ENCODE measurements at places on chromosomes 2 and 18.

- DNase-seq = no peak
Observed at GRCh38 chr2:159077869-159078268, 109.4 kb downstream of the TANC1 start.

GRCh38 chr18:69035756-69036155 is 237.9 kb downstream of the CCDC102B start:
- DNase-seq = no peak

DNA sequence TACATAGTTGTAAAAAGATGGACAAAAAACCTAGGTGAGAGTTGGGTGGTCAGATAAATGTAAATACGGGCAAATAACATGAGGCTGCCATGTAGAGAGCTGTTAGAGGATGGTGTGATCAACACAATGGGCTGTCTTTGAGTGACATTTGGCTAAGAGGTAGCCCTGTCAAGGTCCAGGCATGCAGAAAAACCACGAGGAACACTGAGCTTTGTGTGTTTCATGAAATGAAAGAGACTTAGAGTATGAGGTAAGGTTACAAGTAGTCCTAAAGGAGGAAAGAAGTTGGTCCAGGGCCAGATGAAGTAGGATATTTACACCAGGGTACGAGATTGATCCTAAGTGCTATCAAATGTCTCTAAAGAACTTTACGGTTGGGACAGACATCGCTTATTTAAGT is 160.9 kb downstream of the RDH14 start:
- no peak for DNase-seq

DNA sequence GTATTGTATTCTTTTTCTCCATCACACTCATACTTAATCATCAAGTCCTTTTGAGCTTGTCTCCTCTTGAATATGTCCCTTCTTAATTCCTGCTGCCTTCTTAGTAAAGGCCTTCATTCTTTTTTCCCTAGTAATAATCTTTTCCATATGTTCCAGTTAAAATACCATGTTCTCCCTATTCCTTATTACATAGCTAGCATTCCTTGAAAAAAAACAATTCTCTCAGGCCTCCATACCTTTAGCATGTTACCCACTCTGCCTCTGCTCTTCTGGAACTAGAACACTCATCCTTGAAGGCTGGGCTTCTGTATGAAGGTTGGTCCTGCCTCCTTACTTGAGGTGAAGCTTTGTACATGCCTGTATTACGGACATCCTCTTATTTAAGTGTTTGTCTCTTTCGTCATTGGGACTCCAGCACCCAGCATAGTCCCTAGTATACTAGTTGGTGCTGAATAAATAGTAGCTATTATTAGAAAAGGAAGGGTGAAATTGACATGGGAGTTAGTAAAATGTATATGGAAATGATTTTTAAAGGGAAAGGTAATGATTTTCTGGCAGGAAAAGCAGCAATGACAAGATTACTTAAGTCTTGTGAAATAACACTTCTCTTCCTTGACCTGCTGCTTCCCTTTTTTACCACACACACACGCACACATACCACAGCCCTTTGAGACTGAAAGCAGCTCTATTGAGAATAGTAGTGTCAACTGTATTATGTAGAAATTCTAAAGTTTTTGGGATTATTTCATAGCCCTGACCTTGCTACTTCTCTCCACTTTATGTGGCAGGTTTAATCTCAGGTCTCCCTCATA is 45.6 kb downstream of the REL start:
- no peak for DNase-seq

DNA sequence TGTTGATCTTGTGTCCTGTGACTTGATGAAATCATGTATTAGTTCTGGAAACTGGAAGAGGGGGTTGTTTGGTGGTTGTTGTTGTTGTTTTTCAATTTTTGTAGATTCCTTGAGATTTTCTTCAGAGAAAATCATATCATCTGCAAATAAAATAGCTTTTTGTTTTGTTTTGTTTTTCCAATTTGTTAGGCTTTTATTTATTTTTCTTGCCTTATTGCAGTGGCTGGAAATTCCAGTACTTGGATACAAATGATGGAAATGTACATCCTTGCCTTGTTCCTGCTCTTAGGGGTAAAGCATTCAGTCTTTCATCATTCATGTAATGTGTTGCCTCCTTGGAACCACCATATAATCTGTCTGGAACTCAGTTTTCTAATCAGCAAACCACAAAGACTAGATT is 50.3 kb upstream of the TRIB2 start:
- DNase-seq = no peak

DNA sequence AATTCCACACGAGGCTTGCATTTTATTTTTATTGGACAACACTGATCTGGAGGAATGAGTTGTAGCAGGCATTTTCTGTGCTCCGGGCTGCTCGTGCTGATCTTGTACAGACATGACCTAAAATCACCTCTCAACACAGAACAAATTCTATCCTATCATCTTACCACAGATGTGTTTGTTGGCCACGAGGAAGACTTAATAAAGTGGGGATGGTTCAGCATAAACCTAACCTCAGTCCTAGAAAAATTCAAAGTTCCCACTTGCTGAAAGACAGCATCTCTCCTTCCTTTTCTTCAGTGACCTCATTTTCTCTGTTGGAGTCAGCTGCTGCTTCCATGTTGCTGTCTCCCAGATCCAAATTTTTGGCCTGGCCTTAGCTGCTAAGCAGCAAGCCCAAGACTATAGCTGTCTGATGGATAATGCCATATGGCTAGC is 45.3 kb downstream of the RBKS start:
- no peak for DNase-seq

DNA sequence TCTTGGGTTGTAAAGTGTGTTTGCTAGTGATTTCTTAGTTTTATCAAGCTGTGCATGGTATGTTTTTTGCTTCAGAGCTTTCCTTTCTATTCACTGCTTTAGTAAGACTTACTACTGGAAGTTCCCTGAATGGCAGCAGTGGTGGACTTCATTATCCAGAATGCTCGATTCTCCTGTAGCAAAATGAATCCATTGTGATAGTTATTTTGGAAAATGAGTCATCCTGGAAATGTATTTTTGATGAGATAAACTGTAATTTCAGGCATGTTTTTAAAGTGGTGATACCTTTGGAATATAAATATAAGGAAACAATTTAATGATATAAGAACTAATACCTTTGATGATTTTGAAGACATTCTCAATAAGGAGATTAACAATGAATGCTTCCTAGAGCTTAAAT is 387.1 kb downstream of the PTPRM start:
- DNase-seq = no peak

DNA sequence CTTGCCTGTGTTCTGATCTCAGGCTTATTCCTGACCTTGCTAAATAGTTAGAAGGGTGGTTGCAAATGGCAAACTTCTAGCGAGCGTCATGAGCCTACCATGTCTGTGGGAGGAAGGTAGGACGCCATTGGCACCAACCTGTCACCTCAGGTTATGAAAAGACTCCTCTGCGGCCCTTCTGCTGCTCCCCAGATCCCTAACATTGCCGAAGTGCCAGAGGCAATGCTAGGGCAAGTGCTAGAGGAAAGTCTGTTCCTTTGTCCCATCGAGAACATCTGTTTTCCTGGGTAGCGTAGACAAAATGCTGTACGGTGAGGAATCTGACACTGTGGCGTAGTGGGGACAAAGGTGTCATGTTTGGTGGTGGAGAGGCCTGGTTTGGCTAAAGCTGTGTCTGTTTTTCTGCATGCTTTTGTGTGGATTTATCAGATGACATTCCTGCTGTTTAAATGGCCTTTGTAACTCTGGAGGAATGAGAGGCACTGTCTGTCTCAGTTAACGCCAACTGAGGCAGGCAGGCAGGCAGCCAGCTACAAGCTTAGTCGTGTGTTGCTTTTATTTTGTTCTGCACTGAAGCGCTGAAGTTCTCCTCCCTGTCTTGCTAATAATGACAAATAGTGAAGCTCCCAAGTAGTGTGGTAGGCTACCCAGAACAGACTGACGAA is 94.1 kb downstream of the PRPF40A start:
- no peak for DNase-seq

DNA sequence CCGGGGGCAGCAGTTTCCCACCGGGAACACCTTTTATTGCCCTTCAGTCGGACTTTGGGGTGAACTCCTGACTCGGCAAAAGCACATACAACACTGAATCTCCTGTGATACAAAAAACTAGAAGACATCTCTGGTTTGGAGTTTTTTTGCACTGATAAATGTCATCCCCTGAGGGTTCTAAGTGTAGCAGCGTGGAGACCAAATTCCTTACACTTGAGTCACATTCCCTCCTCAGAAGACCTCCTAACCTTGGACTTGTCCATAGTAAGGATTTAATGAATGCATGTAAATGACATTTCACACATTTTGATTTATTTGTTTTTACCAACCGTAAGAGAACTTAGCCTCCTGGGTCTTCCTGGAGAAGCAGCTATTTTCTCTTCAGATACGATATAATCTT is 54.0 kb upstream of the GPR45 start:
- DNase-seq = no peak

DNA sequence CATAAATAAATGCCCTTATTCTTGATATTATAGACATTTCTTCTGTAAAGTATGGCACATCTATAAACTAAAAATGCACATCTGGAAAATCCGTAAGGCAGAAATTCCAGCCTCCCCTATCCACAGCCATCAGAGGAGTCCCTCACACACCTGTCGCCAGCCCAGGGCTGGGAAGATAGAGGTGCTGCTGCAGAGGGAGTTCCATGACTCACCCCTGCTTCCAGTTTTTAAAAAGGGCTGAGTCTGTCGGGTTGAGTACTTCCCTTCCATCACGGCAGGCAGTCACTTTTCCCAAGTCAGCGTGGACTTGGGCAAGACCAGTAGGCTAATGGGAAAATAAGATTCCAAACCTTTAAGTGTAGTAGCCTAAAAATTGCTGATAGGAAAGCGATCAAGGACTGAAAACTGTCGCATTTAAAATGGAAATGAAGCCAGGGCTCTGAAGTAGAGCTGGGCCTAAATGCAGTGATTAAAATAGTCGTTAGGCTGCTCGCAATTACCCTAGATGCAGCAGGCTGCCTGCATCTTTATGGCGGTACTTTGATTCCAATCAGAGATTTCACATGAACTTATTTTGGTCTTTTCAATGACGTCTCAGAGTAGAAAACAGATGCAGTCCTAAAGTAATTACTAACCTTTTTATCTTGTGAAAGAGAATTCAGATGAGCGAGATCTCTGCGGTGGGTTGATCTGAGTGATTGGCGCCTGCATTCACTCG is 280.5 kb downstream of the AGAP1 start:
- no peak for DNase-seq

DNA sequence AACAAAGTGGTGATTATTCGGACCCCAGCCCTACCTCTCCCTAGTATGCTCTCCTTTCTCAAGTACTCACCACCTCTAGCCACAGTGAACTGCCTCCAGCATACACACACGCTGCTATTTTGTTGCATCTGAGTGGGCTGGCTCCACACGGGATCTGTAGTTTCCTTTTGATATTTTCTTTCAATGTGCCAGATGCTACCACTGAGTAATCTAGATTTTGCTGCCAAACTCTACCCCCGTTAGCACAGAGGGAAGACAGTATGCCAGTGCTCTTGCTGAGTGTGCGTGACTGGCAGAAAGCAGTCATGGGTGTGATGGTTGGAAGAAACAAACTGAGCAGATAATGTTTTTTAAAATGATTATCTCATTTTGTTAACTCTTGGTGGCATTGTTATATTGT is 11.6 kb downstream of the CFLAR start:
- no peak for DNase-seq

GRCh38 chr2:217366266-217366895 is 506.5 kb upstream of the TNP1 start:
- DNase-seq = no peak

GRCh38 chr2:27911458-27912210 is 21.1 kb downstream of the BABAM2 start:
- DNase-seq = no peak

DNA sequence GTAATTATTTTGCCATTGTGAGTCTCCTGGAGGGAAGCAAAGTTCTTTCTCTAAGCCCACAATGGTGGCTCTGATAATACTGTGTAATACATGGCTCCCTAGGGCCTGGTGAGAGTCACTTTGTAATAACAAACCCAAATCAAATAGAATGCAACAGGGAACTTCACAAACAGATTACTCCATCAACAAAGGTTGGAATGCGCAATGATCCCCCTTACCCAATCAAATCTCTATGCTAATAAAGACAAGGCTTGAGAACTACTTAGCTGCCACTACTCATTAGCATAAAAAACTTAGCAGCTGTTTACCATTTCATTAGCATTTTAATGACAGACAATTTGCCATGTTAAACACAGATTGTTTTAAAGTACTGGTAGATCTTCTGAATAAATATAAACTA is 285.6 kb upstream of the SESTD1 start:
- DNase-seq = no peak

- no peak for DNase-seq
Observed at GRCh38 chr2:222871291-222871690, 10.5 kb downstream of the ACSL3 start.

GRCh38 chr18:77081390-77081778 is 51.2 kb downstream of the MBP start:
- DNase-seq = no peak

- no peak for DNase-seq
Observed at GRCh38 chr2:148554459-148555247, 89.9 kb upstream of the EPC2 start.

DNA sequence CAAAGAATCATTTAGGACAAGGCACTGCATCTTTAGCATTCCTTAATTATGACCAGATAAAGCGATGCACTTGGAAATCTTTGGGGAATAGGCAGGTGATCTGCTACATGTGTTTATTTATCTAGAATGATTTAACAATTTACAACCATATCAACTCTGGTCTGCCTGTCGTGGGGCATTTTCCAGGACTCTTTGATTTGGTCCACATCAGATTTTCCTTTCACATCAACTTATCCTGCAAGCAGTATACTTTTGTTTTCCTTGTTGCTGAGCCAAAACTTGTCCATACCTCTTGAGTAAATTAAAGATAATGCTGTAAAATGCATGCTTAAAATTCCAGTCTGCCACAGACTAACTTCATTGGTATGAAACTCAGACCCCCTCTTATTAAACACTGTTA is 312.4 kb upstream of the TCF4 start:
- no peak for DNase-seq

DNA sequence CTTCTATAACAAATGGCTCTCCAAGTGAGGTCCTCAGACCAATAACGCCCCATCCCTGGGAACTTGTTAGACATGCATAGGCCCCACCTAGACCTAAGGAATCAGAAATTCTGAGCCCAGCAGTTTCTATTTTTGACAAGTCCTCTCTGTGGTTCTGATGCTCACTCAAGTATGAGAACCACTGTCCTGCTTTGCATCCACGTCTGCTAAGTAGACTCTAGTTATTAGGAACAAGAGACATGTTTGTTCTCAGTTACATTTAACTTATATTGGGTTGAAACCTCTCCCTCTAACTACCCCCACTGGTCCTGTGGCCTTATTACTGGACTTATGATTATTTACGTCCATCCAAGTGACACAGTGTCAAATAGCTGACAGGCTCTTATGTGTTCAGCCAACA is 70.3 kb downstream of the TMEM17 start:
- no peak for DNase-seq

GRCh38 chr2:10831400-10831985 is 18.9 kb upstream of the PDIA6 start:
- DNase-seq = no peak

GRCh38 chr2:12702168-12703121 is 14.3 kb upstream of the TRIB2 start:
- no peak for DNase-seq

GRCh38 chr2:224922142-224922727 is 120.0 kb downstream of the DOCK10 start:
- no peak for DNase-seq

GRCh38 chr2:29749843-29750242 is 171.5 kb downstream of the ALK start:
- DNase-seq = no peak

GRCh38 chr18:47931718-47932103 is 1.3 kb upstream of the SMAD2 start:
- DNase-seq = no peak

- no peak for DNase-seq
Observed at GRCh38 chr2:232386490-232386739, 7.9 kb downstream of the ALPP start.
